ENCODE measurements at places on chromosomes 13 and 19.

- DNase-seq: no peak
These were observed 22.4 kb downstream of the PRR12 start for GRCh38 chr19:49613374-49613773.

- no peak for DNase-seq
These were observed 6.7 kb downstream of the TEX29 start for GRCh38 chr13:111326981-111327642.

DNA sequence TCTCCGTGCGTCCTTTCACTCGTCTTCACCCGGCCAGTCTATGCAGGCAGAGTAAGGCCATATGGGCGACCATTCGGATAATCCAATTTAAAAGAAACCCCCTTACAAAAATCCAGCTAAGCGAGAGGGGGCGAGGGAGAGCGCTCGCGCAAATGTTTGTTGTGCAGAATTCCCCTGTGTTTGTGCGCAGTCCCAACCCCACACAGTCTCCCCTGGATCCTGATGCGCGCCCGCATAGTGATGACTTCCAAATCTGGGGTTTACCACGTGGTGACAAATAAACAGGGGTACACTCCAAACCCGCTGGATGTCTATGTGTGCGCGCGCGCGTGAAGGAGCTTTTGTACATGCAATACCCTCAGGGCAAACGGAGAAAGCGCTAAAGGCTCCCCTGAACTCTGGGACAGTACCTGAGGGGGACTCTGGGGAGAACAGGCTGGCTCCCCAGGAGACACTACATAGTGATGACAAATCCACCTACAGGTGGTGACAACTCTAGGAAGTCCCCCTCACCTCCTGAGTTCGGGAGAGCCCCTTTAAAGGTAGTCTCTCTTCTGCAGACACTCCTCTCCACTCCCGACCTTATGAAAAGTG is 8.5 kb downstream of the SOX21 start:
- no peak for DNase-seq

DNA sequence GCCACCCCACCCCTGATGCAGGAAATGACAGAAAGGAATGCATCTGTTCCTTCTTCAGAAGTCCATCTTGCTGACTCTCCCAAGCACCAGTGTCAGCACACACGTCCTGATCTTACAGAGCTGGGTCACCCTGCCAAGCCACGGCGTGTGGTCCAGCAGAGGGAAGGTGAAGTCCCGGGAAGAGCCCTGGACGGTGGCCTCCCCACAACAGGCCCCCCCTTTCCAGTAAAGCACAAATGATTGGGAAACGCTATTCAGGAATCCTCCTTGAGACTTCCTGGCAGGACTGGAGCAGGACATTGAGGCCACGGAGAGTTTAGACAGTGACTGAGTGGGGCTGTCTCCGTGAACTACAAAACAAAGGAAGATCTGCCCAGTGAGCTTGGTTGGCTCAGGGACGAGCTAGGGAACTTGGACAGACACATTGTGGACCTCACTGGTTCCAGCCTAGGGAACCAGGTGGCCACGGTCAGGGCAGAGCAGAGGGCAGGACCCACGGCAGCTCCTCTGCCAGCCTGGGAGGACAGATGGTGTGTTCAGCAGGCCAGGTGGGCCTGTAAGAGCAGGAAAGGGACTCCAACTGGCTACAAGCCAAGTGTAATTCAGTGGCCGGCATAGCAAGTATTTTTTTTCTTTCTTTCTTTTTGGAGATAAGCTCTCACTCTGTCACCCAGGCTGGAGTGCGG is 41.7 kb downstream of the ELL start:
- no peak for DNase-seq

- no peak for DNase-seq
These were observed 324.9 kb downstream of the UQCRFS1 start for GRCh38 chr19:28887920-28888618.

DNA sequence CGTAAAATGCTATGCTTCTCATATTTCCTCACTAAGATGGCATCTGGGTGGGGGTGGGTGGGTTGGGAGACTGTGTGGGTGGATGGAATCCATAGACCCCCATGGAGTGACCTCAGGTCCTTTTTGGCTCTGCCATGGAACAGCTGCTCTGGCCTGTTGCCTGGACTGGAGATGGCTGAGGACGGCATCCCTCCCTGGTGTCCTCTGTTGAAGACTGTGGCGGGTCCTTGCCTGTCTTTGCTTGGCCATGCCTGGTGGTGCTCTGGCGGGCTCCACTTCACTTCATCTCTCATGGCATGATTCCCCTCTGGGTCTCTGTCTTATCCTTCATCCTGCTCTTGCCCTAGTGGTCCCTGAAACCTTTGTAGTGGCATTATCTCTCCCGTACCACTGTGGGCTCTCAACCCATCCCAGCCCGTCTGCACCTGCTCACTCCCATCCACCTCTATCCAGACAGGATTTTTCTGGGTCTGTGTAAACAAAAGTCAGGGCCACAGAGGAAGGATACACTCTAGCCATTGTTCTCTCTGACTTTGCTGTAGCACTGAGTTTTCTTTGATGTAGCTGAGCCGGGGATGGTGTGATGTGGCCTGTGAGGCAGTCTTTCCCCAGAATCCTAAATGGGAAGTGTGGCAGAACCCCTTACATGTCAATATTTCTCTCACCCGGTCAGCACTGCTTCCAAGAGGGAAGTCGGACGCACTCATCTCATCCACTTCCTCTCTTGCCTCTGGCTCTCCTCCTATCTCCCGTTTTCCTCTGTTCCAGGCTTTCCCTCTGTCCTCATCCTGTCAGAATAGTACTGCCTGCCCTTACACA is 36.1 kb downstream of the WDFY2 start:
- DNase-seq: no peak

GRCh38 chr19:51311351-51312257 is at the start of gene IGLON5:
TSS of gene IGLON5 (plus strand) at chr19:51311644. CDS start at chr19:51311848, 204 bp downstream.
- DNase-seq: no peak

DNA sequence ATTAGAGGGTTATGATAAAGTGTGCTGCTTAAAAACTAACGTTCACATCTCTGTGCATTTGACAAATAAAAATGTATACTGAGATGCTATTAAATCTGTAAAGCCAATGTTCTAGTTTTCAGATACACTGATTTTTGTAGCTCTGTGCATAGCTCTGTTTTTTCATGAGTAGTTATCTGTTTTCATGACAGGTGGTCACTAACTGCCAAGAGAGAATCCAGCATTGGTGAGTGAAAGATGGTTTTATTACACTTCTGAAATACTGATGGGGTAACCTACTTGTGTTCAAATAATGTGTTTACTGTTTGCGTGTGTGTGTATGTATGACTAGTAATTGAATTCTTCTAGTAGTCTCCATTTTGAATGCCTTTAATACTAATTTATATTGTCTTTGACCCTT is 29.0 kb downstream of the URI1 start:
- DNase-seq: no peak

DNA sequence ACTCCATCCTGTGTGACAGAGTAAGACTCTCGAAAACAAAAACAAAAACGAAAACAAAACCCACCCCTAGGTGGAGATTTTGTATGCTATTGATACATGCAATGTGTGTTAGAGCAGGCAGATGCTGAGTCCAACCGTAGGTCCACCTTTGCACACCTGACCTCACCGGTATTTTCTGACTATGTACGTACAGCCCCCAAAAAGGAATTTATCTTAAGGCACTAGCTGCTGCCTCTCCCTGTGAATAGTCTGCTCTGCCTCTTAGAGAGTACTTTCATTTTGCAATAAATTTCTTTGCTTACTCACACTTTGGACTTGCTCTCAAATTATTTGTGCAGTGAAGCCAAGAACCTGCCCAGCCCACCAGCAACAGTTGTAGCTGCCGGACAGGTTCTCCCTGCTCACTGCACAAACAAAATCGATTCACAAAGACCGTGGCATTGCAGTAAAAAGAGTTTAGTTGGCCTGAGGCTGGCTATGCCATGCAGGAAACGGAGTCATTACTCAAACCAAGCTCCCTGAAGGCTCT is 8.2 kb upstream of the ZNF77 start:
- no peak for DNase-seq

DNA sequence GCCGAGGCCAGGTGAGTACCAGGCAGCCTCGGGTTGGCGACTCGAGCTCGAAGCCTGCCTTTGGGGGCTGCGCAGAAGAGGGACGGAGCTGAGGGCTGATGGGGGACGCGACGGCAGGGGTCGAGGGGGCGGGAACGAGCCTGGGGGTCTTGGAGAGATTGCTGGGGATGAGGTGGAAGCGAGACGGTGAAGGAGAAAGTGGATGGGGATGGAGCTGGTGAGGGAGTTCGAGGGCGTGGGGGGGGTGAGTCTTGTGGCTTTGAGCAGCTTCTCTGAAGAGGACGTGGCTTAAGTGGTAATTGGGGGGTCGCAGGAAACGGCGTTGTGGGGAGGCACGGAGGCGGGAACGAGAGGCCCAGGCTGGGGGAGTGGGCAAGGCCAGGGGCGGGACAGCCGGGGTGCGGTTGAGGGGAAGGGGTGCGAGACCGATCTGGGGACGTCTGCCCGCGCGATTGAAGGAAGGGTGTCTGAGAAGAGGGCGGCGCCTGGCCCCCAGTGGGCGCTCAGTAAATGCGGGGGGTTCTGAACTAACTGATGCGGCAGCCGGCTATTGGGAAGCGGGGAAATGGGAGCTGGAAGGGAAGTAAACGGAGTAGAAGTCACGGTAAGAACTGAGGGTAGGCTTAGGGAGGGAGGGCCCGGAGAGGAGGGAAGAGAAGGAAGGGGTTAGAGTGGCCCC is 426 bp downstream of the MYO9B start:
- DNase-seq: no peak

- DNase-seq: no peak
These were observed 246.4 kb upstream of the ZNF507 start for GRCh38 chr19:32098968-32099367.

GRCh38 chr13:106628936-106629659 is 61.2 kb upstream of the ARGLU1 start:
- no peak for DNase-seq

DNA sequence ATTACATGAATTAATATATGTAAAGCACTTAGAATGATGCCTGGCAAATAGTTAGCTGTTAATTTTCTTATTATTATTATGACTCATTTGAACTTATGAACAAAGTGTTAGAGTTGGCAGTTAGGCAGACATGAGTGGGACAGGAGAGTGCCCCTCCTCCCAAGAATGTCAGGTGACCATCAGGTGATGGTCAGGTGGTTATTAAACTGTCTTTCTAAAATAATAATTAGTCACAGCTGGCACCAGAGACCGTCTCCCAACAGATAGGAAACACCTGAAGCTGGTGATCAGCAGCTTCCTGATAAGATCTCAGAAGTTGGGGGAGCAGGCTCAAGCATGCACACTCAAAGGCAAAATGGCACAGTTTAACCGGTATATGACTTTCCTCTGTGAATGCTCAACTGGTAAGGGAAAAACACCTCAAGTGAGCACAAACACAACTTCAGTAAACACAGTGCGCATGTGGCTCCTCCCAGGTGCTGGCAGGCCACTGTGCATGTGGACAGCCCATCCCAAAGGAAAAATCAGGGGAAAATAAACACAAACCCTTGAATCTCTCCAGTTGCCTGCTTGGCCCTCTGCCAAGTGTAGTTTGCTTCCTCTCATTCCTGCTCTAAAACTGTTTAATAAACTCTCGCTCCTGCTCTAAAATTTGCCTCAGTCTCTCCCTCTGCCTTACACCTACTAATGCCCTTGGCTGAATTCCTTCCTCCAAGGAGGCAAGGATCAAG is 54.0 kb downstream of the FLT1 start:
- DNase-seq: no peak

- no peak for DNase-seq
These were observed 179.6 kb downstream of the RFC3 start for GRCh38 chr13:33997574-33997973.

- DNase-seq: no peak
These were observed 676.1 kb upstream of the KLHL1 start for GRCh38 chr13:70784207-70784989.

GRCh38 chr19:43872547-43873336 is 45.6 kb downstream of the ZNF283 start:
- DNase-seq: no peak

GRCh38 chr13:20160306-20161274 is at the start of gene GJA3:
TSS of gene GJA3 (minus strand) at chr13:20161052. CDS start at chr13:20143288, 17,764 bp downstream.
- no peak for DNase-seq

- no peak for DNase-seq
These were observed 8.1 kb upstream of the ARL11 start for GRCh38 chr13:49620170-49620621.

- DNase-seq: no peak
These were observed 124.6 kb downstream of the GGACT start for GRCh38 chr13:100464006-100464405.

DNA sequence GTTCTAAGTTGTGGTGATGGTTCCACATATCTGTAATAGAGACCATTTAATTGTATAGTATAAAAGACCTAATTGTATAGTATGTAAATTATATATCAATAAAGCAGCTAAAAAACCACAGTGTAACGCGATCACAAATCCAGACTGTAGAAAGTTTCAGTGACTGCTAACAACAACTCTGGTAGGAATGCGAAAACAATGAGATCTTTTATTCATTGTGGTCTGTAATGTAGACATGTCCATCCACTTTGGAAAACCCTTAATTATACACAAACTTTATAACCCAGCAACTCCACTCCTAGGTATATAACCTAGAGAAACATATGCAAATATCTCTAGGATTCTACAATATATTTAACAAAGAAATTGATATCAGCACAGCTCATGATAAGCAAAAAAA is 549.5 kb downstream of the SLITRK1 start:
- DNase-seq: peak; percentile 67

DNA sequence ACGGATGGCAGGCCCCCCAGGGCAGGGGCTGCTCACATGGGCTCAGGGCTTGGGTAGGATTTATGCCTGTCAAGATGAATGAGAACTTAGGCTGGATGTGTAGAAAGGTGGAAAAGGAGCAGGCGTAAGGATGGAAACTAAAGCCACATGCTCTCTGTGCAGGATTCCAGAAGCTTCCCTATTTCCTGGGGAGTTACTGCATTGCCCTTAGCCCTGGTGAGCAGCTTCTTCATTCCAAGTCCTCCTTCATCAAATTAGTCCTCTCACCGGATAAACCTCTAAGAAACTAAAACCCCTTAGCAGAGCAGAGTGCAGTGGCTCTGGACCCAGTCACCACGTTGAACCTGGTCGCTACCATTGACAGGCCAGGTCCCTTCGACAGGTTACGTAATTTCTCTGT is 7.4 kb downstream of the ATP12A start:
- no peak for DNase-seq

DNA sequence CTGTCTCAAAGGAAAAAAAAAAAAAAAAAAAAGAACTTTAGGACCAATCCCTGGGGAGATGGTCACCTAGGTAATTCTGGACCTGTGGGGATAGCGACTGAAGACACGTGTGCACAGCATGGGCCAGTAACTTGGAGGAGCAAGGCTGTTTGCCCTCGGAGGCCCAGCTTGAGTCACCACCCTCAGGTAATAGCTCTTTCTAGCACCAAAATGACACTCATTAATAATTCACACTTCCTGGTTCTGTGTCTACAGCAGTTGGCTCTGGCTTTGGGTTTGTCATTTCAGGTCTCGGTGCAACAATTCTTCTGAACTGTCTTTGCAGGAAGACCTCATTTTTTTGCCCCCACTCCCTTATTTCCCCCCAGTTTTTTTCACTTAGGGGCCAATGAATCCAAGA is 3.9 kb upstream of the ATP11A start:
- DNase-seq: no peak

- peak; percentile 41 for DNase-seq
These were observed 2.7 kb downstream of the TPM4 start for GRCh38 chr19:16078759-16079707.

GRCh38 chr13:84917252-84917878 is 881.9 kb downstream of the SLITRK6 start:
- DNase-seq: no peak

GRCh38 chr13:109874484-109875454 is 88.4 kb upstream of the IRS2 start:
- DNase-seq: no peak

- DNase-seq: no peak
These were observed 45.5 kb downstream of the EFNB2 start for GRCh38 chr13:106489849-106490568.
